H7 (cell line): ENCODE measurements at places on chromosomes 12 and 14.
A peak's percentile ranks its signal among the peaks of the same experiment; 100 is the strongest.

DNA sequence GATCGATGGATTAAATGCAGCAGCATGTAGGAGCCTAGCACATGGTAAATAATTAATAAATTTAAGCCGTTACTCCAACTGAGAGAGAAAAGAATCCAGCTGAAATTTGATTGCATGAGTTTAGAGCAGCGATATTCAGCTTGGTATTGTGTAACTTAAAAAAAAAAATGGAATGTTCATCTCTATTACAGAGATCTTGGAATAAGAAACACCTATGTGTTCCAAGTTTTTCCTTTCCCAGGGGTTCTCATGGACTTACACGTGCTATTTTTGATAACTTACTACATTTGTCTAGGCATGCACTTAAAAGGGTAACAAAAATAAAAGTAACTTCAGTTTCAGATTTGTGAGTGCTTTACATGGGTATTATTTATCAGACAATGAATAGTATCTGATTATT is 122.8 kb downstream of the RASSF9 start:
- no peak for DNase-seq

- DNase-seq: no peak
These were observed 39.1 kb downstream of the MBIP start for GRCh38 chr14:36281309-36281708.

GRCh38 chr12:54975875-54976274 is 8.7 kb downstream of the TESPA1 start:
- no peak for DNase-seq

DNA sequence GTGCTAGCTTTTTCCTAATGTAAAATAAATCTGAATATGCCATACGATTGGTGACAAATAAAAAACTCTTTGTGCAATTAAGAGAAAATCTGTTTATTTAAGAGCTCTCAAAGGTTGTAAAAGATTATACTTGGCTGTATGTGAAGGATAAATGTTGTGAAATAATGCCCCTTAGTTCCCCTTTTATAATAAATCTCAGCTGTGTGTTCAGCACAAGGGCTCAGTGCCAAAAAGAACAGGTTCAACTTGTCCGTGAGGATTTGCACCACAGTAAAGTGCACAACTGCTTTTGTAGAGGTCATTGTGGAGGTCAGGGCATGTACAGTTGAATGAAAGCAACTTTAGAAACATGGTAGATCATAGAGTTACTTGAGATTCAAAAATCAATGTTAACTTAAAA is 118.6 kb downstream of the TRMT5 start:
- no peak for DNase-seq

DNA sequence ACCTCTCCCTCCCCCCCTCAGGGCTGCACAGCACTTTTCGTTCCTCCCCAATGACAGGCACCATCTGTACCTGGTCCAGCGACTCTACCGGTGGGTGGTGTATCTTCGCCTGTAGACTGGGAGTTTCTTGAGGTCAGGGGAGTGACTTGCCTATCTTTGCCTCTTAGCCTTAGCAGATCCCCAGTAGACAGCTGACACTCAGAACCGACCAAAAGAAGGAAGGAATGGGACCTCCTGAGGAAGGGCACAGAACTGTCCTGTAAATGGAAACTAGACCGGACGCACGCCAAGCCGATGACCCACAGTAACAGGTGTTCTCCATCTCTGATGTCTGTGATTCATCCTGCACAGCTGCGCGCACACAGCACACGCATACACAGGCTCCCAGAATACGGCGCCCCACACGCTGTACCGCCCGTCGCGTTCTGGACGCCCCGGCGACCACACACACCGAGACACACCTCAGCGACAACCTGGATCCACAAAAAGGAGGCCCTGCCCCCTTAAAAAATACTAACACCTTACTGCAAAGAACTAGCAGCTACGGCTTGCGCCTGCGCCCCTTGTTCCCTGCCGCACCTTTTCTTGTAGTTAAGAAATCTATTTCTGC is 673 bp upstream of the TTC9 start:
- peak; percentile 68 for DNase-seq

DNA sequence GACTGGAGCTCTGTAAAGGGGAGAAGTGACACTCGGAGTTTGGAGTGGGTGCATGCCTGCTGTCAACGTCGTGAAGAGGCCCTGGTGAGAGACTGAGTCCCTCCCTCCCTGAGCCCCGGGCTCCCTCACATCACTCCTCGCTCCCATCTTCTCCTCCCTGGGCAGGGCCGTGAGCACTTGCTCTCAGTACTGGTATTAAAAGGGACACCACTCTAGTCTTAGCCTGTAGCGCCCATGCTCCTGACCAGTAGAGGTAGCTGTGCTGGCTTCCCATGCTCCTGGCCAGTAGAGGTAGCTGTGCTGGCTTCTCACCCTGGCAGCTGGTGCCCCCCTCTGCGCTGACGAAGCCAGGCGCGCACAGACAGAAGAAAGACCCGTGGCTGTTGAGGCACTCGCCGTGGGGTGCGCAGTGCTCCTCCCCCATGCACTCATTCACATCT is 14.7 kb downstream of the ISCA2 start:
- DNase-seq: peak; percentile 92
